ENCODE measurements at places on chromosomes 3 and 15.

- no peak for DNase-seq
Observed at GRCh38 chr3:154022606-154023005, 98.6 kb upstream of the ARHGEF26 start.

GRCh38 chr3:105354429-105354828 is 12.3 kb upstream of the ALCAM start:
- DNase-seq, result no peak

- no peak for DNase-seq
Observed at GRCh38 chr3:173825730-173826129, 428.2 kb downstream of the NLGN1 start.

- DNase-seq, result no peak
Observed at GRCh38 chr3:127405010-127405598, 117.3 kb upstream of the PRR20G start.

GRCh38 chr15:99962006-99962561 is 228.8 kb upstream of the LYSMD4 start:
- no peak for DNase-seq

- DNase-seq, result no peak
Observed at GRCh38 chr3:14803981-14804834, 14.6 kb upstream of the FGD5 start.

- DNase-seq, result no peak
Observed at GRCh38 chr3:151863611-151864010, 9.8 kb upstream of the SUCNR1 start.

DNA sequence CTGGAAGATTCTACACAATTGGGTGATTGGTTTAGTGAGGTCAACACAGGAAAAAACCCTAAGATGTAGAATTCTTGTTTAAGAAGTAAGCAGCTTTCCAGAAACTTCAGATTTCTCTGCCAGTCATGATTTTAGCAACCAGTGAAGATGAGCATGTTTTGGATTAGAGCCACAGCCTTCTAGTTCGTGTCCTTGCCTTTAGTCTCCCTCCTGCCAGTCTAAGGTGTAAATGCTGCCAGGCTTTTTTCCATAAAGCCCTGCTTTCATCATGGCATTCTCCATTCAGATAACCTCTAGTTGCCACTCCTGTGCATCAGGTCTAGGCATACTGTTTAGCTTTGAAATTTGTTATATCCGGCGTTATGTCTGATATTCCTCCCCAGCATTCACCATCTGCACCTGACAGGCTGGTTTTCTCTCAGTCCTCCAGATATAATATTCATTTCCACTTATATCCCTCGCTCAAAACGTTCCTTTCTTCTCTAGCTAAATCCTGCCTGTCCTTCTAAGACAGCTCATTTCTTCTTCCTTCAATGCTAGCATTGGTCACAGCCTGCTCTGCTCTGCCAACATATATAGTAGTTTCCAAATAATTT is 37.4 kb downstream of the SYN2 start:
- DNase-seq, result no peak

- no peak for DNase-seq
Observed at GRCh38 chr3:183151086-183151485, 11.4 kb downstream of the LAMP3 start.

- DNase-seq, result no peak
Observed at GRCh38 chr3:195212749-195213375, 58.1 kb downstream of the XXYLT1 start.

DNA sequence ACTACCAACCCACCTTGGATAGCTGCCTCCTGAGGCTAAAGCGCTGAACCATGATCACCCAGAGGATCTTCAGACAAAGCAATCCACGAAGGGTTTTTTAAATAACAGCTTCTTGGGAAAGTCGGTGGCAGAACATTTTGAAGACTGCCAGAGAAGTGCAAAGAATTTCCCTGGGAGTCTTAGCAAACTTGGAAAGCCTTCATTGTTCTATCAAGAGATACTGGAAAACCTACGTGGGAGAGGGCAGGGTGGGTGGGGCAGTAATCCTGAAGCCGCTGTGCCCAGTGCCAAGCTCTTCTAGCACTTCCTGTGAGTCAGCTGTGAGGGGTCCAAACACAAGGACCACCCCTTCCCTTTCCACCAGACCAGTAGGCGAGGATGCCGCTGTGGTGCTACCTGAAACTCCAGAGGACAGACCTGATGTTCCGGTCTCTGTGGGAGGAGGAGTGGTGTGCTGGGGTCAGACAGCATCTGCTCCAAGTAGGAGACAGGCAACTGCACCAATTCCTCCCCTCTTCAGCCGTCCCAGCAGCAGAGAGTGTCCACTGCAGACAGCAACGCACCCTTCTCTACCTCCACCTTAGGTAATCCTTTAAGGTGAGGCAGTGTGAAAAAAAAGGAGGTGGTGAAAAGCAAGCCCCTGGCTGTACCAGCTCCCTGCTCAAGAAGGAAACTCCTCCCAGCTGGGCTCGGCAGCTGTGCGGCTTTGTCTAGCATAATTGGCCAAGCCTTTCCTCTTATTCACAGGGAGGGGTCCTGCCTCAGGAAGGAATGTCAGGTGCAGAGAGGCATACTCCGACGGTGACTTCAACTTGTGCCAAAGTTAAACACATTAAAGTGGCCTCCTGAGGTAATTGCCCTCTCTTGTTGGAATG is 99.0 kb downstream of the TMCC1 start:
- DNase-seq, result no peak

All from stimulated activated CD8-positive, alpha-beta memory T cell treated with anti-CD3 and anti-CD28 coated beads, Interleukin-7, amount 100 ng/mL, for 1 hour (primary cell).